ENCODE measurements at places on chromosomes 7 and 10.
A peak's percentile ranks its signal among the peaks of the same experiment; 100 is the strongest.

GRCh38 chr7:114900127-114900526, 21.8 kb upstream of the MDFIC start:
- DNase-seq, result no peak

- no peak for DNase-seq
Observed at GRCh38 chr10:131450216-131450765, 138.8 kb upstream of the TCERG1L start.

- no peak for DNase-seq
Observed at GRCh38 chr7:23912065-23912464, 202.0 kb downstream of the STK31 start.

DNA sequence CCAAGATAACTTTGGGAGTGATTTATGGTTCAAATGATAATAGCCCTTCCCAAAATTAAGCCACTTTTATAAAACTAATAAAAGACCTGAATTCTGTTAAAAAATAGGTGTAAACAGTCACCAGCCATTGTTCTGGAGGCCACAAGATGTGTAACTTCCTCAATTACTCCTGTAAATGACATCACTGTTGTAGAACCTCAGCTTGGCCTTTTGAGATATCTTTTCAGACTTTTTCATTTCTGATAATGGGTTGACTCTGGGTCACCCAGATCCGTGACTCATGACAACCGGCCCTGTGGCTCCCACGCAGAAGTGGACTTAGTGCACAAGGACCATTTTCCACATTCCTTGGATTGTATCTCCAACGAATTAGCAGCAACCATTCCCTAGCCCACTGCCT, 106.6 kb downstream of the DKK1 start:
- no peak for DNase-seq

DNA sequence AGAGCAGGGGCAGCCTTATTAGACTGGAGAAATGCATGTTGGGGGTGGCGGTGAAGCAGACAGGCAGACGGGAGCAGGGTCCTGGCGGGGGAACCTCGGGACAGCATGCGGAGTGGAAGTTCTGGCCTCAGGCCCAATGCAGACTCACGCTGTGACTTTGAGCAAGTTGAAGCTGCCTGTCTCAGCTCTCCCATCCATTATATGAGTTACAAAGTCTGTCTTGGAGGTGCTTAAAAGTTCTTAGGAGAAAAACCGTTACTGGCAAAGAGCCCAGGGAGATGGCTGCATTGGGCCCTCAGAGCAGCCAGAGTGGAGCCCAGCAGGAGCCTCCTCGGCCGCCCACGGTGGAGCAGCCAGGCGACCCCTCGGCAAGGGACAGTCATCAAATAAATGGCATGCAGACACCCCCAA, 509.5 kb downstream of the PLXNA4 start:
- peak; percentile 58 for DNase-seq

GRCh38 chr10:14671386-14671831, 103.3 kb downstream of the FAM107B start:
- DNase-seq, result no peak

- no peak for DNase-seq
Observed at GRCh38 chr7:118057404-118057803, 126.6 kb upstream of the LSM8 start.

DNA sequence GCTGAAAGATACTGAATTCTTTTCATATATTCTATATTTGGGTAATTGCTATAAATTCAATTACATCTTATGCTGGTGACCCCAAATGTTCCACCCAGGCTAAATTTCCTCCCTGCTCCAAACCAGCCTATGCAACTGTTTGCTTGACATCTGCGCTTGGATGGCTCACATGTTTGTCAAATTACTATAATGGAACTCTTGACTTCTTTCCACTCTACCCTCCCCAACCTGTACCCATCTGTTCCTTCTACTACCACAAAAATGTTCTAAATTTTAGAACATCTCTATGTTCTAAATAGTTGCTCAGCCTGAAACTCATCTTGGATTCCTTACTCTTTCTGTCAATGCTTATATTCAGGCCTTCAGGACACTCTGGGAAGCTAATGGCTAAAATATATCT, 249.9 kb upstream of the SMIM30 start:
- DNase-seq, result no peak

- no peak for DNase-seq
Observed at GRCh38 chr7:118478236-118478635, 253.7 kb downstream of the ANKRD7 start.

DNA sequence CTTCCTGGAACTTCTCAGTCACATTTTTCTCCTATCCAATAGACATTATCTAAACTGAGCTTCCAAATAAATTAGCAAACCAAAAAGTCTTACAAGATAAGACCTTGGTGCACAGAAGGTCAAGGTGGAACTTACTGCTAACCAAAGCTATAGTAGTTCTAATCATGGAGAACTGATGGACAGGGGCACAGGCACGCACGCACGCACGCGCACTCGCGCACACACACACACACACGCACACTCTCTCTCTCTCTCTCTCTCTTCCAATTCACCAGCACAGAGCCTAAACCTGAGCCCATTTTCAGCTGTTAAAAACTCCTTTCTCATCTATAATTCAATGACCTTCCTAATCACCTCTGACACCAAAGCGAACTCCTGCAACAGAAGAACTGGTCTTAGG, 7.5 kb downstream of the FGFR2 start:
- no peak for DNase-seq

DNA sequence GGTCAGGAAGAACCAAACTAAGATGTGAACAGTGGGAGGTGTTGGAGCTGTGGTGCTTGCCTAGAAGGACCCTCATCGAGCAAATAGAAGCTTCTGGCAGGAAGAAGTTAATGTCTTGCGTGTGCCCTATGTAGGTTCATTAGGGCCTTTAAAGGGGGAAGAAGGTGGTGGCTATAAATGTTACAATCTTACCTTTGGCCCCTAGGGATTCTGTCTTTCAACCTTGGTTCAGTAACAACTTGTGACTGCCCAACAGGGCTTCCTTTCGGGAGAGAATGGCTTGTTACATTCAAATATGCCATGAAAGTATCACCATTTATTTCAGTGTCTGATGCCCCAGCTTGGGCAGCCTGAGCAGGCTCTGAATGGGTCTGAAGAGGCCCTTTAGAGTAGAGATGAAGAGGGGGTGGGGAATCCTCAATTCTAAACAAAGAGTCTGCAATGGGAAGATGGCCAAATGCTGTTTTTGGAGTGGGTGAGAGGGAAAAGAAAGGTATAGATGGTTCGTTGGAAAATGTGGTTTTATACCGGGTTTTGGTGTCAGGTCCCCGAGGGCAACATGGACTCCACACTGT, 108.0 kb downstream of the TCF7L2 start:
- no peak for DNase-seq

- DNase-seq, result peak; percentile 2
Observed at GRCh38 chr7:5406957-5407945, 16.4 kb downstream of the TNRC18 start.

DNA sequence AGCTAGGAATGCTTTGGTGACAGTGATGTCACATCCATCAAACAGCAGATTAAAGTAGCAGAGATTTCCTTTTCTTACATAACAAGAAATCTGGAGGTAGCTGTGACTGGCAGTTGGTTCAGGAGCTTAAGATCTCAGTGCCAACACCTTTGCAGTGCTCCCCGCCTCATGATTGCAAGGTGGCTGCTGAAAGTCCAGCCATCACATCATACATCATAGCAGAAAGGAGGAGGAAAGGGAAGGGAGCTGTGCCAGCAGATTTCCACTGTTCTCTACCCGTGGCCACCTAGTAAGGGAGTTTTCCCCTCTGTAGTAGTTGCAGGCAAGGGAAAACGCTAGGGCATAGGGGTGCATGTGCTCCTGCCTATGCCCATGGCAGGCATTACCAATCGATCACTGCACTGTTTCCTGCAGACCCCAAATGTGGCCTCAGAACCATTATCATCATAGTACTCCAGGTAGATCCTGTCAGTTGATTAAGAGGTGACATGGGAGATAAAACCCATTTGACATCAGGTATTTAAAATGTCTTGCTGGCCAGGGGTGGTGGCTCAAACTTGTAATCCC, 57.9 kb upstream of the GTF2IRD1 start:
- no peak for DNase-seq

- no peak for DNase-seq
Observed at GRCh38 chr10:7802606-7803005, 14.6 kb downstream of the ATP5F1C start.

DNA sequence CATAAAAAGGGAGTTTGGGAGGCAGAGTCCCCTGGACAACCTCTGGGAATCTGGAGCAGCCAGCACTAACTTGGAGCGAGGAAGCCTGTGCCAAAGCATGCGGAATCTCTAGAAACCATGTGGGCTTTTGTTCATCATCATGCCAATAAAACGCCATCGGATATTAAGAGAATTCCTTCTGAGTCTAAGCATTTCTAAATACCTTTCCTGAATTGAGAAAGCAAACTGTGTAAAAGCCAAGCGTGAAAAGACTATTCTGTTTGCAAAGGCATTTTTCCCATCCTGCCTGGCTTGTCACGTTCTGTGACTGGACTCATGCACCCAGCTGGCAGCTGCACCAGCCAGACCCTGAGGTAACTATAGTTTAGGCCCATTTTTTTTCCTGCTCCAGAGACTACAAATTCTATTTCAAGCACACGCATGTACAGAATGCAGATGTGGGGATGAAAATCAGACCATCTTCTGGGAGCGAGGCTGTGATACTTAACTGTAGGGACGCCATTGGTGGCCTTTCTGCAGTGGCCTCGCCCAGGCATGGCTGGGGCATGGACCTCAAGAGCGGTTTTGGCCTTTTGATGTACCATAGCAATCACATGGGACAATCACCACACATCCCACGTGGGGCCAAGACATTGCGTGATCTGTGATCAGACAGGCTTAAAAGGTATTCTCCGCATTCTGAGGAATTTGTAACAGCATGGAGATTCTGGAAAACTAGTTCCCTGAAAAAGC, 218.9 kb downstream of the KIAA1217 start:
- peak; percentile 44 for DNase-seq

DNA sequence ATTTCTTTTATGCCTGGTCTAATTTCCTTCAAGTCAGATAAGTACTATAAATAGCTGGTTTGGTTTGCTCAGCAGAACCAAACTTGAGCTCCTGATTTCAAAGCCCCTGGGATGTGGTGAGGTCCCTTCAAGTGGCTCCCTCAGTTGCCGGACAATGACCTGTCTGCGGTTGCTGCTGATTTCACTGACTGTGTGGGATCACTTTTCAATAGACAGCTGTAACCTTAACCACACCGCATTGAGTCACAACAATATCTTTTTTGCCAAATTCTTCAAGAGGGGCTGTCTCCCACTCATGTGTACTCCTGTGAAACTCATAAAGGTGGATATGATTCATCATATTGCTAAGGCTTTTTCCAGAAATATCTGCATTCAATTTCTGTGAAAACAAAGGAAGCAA, 23.1 kb upstream of the ITGA8 start:
- DNase-seq, result no peak

DNA sequence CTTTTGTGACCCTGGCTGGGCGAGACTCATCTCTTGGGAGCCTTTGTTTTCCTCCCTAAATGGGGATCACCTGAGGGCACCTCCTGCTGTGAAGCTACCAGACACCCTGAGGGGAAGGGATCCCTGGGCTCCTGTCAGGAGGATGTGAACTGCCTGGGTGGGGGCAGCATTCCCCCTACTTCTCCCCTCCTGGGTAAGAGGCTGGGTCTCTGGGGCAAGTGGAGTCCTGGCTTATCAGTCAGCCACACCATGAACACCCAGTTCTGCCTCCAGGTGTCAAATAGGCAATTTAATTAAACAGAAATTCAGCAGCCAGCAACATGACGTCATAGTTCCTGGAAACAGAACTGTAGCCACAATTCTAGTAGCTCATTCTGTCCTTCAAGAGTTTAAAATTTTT, 97.7 kb upstream of the RET start:
- DNase-seq, result no peak

- peak; percentile 86 for DNase-seq
Observed at GRCh38 chr7:101816595-101817470, 593 bp upstream of the CUX1 start.

GRCh38 chr7:44377681-44378421, 52.5 kb upstream of the CAMK2B start:
- peak; percentile 22 for DNase-seq

DNA sequence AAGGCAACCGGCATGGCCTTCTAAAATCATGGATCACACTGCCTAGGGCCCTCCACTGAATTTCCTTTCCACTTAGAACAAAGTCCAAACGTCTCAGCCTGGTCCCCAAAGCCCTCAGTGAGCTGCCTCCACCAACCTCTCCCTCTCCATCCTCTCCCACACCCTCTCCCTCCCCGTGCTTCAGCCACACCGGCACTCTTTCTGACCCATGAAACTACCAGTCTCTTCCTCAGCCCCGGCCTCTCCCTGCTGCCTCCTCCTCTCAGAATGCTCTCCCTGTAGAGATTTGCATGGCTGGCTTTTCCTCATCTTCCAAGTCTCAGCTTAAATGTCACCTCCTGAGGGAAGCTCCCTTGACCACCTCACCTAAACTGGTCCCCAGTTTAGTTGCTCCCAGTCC, 219.0 kb upstream of the ZMIZ1 start:
- DNase-seq, result no peak

- DNase-seq, result no peak
Observed at GRCh38 chr10:127198721-127199120, 2.3 kb upstream of the INSYN2A start.

DNA sequence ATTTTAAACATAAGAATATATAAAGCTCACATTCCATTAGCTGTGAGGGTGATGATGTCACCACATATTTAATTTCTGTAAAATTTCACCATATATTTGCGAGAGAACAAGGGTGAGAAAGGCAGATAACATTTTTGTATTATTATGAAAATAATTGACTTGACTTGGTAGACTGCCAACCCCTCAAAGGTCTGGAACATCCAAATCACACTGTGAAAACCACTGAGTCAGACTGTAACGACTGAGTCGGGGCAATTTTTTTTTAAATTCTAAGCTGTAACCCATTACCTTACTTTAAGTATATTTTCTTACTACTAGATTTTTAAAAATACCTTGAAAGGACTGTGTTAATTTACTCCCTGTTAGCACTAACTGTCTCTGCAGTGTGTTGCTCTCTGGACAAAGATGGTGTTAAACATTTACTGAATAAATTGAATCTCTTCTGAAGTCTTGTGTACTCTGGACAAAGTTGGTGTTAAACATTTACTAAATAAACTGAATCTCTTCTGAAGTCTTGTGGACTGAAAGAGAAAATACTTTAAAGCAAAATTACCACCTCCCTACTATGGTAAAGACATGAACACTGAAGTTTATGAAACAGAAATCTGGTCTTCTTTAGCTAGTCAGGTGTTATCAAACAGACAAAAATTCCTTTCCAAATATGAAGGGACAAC, 14.1 kb downstream of the PDZD8 start:
- no peak for DNase-seq

All from GM03348 (cell line).